ENCODE measurements at places on chromosomes 1 and 21.

GRCh38 chr1:57218487-57219079 lies 205.3 kb downstream of the DAB1 start:
- DNase-seq: no peak

DNA sequence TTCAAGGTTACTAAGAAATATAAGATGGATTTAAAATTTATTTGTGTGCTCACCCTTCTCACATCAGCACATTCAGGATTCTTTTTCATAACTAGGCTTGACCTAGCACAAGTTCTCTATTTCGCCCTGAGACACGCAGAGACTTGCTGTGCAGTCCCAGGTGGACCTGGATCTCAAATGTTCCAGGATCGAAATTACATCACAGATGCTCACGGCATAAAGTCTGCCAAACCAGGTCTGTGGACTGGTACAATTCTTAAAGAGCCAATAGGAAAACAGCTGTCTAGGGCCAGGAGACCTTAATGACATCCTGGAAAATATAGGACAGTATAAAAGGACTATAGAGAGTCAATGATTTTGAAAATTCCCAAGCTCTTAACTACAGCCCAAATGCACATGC lies 2.2 kb downstream of the PGBD5 start:
- no peak for DNase-seq

DNA sequence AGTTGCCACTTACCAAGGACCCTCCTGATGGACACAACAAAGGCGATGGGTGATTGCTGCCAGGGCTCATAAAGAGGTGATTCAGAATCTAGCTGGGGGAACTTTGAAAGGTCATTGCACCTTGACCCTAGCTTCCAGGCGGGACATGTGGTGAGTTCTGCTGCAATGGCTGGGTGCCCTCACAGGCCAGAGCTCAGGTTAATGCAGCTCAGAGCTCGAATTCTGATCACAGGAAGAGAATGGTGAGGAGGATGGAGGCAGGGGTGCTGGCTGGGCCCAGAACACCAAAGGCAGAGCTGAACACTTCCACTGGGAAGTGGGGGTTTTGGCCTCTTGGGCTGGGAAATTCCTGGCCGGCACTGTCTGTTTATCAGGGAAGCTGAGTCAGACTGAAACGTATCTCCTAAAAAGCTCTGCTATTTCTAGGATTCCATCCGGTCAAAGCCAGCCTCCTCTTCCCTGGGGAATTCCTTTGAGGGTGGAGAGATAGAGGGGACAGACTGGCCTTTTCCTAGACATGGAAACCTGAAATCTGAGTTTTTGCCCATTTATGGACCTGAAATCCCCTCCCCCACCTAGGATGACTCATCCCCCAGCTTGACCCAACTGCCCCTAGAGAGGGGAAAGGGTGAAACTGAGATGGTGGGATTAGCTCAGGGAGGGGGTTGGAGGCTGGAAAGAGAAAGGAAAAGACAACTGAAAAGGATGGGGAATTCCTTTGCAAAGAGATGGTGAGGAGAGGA lies 27.2 kb downstream of the NUAK2 start:
- DNase-seq: no peak

GRCh38 chr1:200518524-200518923 lies 102.0 kb downstream of the KIF14 start:
- DNase-seq: no peak

DNA sequence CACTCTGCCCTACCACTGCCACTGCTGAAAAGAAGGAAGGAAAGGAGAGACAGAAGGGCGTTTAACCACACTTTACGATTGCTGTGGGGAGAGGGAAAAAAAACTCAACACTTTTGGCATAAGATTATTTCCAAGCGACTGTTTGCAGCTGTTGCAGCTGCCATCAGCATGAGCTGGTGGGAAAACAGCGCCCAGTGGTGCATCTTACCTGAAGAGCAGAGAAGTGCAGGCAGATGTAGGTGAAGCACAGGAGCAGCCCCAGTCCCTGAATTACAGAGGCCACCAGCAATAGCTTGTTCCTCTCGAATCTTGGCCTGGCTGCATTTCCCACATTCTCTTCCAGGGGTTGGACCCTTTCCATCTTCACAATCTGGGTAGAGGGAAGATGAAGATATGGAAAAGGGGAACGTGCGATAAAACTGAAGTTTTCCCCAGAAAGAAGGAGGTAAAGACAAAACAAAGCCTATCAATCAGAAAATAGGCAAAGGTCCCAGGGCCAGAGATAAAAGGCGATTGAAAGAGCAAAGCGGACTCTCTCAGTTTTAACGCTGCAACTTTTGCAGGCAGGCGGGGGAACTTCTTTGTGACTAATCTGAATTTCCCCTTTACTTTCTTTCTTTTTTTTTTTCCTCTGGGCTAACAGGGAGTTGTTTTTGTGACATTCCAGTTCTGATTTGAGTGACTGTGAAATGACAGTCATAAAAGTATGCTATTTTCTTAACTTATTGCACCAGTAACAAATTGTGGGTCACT lies at the start of gene TNFSF4:
Gene TNFSF4 (minus strand): TSS at position 516 of the 753 bp plus-strand sequence. CDS start 155 bp downstream, at position 361.
- no peak for DNase-seq

- DNase-seq: no peak
Observed at GRCh38 chr21:43694437-43695079, 24.4 kb upstream of the PDXK start.

GRCh38 chr1:180946056-180946455 lies 33.4 kb downstream of the KIAA1614 start:
- no peak for DNase-seq

DNA sequence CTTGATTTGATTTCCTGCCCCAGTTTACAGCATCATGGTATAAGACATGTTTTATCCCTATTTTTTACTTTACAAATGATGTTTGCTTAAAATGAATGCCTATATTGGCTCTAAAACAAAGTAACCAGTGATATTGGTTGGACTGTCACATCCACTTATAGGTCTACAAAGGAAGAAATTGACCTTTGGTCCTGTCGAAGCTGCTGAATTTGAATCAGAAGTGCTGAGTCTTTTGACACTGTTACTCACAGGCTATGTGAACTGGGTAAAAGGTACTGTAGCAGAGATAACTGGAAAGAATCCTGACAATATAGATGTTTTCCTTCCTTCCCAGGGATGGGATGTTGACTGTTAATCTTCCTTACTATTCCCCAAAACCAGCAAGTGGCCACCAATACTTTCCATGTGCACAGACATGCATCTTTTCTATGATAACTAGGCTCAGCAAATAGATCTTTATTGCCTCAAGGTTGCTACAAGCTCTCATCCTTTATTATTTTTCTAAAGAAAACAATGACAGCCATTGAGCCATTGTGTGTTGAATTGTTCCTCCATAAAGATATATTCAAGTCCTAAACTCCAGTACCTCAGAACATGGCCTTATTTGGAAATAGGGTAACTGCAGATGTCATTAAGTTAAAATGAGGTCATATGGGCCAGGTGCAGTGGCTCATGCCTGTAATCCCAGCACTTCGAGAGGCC lies 175.9 kb upstream of the NR5A2 start:
- no peak for DNase-seq

DNA sequence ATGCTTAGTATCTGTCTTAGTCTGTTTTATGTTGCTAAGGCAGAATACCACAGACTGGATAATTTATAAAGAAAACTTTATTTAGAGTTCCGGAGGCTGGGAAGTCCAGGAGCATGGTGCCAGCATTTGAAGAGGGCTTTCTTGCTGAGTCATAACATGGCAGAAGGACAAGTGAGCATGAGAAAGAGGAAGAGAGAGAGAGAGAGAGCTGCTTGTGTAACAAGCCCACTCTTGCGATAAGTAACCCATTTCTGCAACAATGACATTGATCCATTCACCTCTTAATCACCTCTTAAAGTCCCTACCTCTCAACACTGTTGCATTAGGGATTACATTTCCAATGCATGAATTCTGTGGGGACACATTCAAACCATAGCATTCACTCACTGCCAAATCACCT lies 11.7 kb upstream of the MYOCOS start:
- no peak for DNase-seq

DNA sequence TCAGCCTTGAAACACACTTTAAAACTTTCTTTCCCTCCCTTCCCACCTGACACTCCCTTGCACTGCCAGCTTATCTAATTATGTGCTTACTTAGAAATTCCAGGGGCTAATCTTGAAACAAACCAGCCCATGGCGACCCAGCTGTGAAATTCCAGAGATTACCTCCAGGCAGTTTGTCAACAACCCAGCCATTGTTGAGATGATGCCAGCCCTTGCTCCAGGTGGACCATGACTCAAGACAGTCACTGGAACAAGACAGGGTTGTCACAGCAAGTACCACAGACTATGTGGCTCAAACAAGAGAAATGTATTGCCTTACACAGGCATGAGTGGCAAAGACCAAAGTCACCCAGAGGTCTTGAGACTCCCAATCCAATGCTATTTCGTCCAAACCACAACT lies 7.9 kb downstream of the FYB2 start:
- DNase-seq: no peak

DNA sequence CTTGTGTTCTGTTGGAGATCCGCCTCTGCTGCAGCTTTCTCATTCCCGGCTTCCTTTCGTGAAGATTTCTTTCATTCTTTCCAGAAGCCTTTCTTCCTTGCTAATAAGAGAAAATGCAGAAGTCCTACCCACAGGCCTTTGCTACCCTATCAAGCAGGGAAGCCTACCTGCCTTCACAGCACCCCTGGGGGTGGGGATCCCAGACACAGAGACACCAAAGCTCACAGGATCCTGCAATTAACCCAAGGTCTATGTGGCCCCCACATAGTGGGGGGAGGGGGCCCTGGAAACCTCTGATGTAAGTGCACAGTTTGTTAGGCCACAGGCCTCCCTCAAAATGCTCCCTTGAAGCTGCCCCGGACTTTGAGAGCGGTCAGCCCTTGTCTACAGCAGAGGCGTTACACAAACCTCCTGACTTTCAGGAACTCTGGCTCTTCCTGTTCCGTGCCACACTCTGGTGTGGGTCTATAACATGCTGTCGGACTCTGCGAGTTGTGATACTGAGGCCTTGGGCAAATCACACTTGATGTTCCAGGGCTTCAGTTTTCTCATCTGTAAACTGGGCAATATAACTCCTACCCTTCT lies 31.2 kb downstream of the NKAIN1 start:
- no peak for DNase-seq

GRCh38 chr1:95653618-95654017 lies 419.6 kb downstream of the RWDD3 start:
- no peak for DNase-seq

- no peak for DNase-seq
Observed at GRCh38 chr1:164785841-164786534, 227.0 kb downstream of the PBX1 start.

DNA sequence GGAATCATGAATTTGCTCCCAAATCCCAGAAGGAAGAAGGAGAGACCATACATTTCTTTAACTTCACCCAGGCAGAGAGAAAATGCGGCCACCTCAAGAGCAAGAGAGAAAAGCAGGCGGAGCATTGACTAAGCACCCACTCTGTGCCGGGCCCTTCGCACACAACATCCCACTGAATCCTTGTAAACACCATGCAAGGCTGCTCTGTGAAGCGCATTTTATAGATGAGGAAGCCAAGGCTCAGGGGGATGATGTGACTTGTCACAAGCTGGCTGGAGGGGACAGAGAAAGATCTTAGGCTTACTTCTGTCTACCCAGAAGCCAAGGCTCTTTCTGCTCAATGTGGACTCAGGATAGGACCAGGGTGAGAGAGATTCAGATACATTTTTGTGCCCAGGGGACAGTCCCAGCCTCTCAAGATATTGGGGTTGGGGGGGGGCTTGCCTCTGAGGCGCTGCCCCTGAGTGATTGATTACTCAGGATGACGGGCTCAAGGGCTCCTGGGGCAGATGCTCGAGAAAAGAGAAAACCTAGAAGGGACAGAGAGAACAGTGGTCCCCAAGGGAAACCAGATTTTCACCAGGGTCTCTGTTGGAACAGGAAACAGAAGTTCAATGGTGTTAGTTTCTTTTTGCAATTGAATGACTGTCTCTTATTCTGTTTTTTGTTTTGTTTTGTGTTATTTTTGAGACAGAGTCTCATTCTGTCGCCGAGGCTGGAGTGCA lies 19.5 kb downstream of the PADI2 start:
- no peak for DNase-seq

- no peak for DNase-seq
Observed at GRCh38 chr1:29728703-29729102, 492.4 kb downstream of the PTPRU start.

GRCh38 chr1:215877452-215877951 lies 310.4 kb downstream of the KCTD3 start:
- DNase-seq: no peak

DNA sequence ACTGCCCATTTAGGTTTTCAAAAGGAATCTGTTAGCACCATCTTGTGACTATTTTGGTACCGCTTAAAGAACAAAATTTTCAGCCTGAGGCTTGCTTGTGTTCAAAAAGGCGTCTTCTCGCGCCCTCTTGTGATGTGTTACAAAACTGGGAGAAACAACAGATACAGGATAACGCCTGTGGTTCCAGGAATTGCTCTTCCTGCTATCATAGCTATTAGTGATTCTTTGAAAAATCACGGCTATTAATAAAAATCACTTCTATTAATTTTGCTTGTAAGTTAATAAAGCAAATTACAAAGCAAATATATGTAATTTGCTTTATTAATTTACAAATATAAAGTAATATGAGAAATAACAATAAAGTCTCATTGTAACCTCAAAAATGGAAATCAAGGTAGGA lies 82.2 kb upstream of the ABCD3 start:
- no peak for DNase-seq

- DNase-seq: no peak
Observed at GRCh38 chr1:56286956-56287355, 292.4 kb downstream of the PLPP3 start.

GRCh38 chr21:25635310-25635709 lies 3.7 kb upstream of the JAM2 start:
- no peak for DNase-seq

GRCh38 chr1:178659789-178660208 lies 65.2 kb upstream of the RALGPS2 start:
- no peak for DNase-seq

DNA sequence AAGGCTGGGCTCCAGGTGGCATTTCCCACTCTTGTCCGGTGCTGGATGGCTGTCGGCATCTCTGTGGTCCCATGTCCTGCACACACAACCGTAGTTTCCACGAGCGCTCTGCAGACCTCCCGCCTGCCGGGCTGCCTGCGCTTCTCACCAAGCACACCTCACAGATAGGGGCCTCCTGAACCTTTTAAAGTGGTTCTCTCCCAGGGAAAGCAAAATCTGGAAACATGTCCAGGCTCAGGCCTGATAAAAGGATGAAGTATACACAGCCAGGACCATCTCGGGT lies 46.2 kb downstream of the CAPN9 start:
- DNase-seq: no peak

DNA sequence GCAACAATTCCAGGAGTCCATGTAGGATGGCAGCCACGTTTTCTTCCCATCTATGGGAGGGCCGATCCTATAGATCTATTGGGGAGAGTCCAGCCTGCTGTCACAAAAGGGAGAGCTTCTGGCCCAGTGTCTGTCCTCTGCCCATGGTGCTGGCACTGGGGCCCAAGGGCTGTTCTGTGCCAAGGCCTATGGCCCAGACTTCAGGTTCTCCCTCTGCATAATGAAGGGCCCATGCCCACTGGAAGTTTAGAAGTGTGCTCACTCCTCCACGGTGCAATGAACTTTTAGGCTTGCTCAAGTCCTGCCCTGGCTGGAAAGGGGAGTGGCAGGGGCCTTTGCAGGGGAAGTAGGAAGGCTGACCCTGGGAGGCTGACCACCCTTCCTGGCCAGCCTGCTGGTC lies 44.1 kb upstream of the ATP2B4 start:
- DNase-seq: no peak

All from stimulated activated CD4-positive, alpha-beta T cell treated with anti-CD3 and anti-CD28 coated beads, Interleukin-1b, Interleukin-23, amount 100 ng/mL, for 1 hour (primary cell).